ENCODE measurements at places on chromosomes 16 and 17. TPM values are rescaled to one million over a fixed set of nuclear protein-coding genes. Genes with fewer than 3 reads are reported as not detected.

The FOXN1 gene
- total RNA-seq = not detected

The NHERF2 gene
- 221 TPM for total RNA-seq

The LDHD gene
- 97.9 TPM for total RNA-seq

The OR4D1 gene
- not detected for total RNA-seq

The OR1A1 gene
- total RNA-seq = not detected

The CDH5 gene
- 47.1 TPM for total RNA-seq

The TBC1D3G gene
- total RNA-seq = not detected

DNA sequence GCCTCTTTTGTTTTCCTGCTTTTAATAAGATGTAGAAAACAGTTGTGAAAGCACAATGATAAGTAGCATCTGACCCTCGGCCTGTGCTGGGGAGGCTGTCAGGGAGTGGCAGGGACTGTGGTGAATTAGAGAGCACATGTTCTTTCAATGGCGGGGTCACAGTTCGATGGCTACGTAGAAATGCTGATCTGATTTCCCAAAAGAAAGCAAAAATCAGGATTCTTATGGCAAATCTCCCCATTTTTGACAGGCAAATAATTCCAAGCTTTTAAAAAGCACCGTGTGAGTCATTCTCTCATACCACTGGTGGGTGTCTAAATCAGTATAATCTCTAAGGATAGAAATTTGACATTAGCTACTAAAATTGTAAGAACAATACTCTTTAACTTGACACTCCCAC lies 4.2 kb upstream of the MAPK7 start:
- DNase-seq = no peak

- DNase-seq = no peak
These were observed 147.4 kb downstream of the TMEM132E start for GRCh38 chr17:34726536-34727384.

DNA sequence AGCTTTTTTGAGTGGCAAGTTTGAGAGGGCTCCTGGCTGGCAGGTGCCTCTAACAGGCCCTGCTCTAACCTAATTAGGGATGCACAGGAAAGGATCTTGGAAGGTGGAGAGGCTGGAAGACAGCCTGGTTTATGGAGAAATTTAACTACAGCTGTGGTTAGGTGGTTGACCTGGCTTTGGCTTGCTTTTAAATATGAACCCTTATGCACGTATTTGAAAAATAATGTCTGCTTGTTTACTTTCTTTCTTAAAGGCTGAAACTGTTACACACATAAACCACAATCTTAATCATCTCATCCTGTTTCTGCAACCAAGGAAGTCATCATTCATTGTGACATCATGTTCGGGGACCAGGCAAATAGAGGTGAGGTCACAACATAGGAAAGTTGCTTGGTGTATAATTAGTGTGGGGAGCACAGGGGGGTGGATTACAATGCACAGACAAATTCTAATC lies 23.1 kb upstream of the DHRS13 start:
- no peak for DNase-seq

GRCh38 chr17:71422968-71423367 lies 697.9 kb upstream of the SOX9 start:
- DNase-seq = no peak

DNA sequence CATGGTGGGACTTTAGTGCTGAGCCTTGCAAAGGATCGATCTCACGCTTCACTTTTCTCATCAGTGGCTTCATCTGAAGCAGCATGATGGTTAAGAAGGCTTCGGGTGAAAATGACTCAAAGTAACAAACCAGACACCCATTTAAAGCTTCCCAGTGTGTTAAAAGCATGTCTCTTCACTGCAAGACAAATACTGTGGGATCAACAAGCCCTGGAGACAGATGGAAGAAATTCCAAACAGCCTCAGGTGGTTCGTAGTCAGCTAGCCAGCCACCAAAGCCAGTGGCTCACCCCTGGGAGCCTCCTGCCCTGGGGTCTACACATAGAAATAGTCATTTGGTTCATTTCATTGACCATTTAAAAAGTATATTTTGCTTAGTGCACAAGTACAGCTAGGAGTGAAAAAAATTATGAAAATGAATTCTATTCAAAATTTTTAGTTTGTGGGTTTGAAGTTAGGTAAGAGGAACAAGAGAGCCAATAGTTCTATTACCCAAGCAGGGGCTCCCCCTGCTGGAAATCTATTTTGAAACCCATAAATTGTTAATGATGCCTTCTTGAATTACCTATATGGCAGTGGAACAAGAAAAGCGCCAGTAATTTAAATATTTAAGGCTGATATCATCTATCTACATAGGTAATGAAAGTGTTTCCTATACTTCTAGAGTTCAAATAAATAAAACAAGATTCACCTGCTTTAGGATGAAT lies 51.6 kb downstream of the PMP22 start:
- DNase-seq = no peak

GRCh38 chr16:57113042-57113453 lies 20.7 kb downstream of the CPNE2 start:
- no peak for DNase-seq

DNA sequence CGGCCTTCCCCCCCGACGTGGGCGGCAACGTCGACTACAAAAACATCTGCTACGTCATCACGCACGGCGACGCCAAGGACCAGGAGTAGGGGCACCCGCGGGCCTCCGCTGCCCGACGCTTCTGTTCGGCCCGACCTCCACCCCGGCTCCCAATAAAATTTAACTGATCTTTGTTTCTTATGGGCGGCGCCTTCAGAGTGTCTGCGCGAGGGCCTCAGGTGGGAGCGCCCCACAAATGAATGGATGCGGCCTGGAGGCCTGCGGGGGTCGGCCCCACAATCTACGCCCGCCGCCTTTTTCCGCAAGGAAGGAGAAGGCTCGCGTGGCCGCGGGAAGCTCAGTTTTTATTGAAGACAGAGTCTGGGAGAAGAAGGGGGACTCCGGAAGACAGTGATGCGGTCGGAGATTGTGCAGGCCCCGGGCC lies 3.2 kb downstream of the MYL11 start:
- DNase-seq = peak; percentile 95

DNA sequence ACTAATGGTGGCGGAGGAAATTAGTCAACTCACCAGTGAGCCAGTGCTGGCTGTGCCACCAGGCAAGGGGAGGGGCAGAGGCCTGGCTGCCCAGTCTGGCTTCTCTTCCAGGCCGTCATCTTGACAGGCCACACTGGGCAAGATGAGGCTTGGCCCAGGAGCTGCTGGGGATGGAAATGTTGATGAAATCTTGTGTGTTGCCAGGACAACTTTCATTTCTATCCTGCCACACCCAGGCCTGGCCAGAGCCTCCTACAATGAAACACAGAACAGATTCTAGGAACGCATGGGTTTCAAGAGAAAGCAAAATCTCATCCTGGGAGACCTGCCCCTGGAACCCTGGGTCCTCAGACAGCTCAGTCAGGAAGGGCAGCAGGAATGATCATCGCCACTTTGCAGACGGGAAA lies 9.3 kb downstream of the HEXIM2 start:
- peak; percentile 54 for DNase-seq

DNA sequence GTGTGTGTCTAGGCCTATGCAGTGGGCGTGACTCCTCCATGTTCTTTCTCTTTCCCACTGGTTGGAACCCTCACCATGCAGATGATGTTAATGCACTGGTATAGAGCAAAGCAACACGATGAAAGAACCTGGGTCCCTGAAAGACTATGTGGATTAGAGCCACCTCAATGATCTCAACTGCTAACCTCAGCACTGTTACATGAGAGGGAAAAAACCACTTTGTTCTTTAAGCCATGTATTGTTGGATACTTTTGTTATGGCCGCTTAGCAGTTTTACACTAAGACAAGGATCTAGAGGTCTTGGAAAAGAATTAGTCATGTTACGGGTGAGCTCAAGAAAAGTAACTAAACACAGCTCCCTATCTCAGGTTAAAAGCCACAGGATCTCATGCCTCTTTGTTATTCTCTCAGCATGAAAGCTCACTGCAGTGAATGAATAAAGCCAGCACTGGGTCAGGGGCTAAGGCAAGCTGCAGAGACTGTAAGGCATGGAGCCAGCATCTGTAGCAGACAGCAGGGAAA lies 56.6 kb upstream of the RBBP6 start:
- no peak for DNase-seq

DNA sequence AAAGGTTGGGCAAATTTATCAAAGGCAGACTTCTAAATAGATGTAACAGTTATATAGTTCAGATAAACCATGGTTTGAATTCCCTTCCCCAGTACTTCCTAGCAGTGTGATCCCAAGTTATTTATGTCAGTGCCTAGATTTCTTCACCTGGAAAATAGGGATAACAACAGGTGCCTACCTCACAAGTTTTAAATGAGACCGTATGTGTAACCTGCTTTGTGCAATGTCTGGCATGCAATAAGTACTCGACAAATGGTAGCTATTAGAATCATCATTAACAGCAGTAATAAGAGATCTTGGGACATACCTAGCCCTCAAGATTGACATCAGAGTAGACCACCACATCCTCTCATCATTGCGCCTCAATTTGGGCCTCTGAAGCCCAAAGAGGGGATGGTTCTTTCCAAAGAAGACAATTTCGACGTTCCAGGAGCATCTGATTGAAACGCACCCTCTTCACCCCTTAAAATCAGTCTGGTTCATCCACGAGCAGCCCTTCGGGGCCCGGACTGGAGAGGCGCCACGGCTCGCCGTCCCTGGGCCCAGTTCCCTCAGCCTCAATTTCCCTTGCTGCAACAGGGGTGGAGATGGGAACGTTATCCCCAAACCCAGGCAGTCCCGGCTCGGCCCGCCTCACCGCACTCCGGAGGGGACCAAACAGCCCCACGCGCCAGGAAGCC lies 541 bp downstream of the ACACA start:
- DNase-seq = no peak

DNA sequence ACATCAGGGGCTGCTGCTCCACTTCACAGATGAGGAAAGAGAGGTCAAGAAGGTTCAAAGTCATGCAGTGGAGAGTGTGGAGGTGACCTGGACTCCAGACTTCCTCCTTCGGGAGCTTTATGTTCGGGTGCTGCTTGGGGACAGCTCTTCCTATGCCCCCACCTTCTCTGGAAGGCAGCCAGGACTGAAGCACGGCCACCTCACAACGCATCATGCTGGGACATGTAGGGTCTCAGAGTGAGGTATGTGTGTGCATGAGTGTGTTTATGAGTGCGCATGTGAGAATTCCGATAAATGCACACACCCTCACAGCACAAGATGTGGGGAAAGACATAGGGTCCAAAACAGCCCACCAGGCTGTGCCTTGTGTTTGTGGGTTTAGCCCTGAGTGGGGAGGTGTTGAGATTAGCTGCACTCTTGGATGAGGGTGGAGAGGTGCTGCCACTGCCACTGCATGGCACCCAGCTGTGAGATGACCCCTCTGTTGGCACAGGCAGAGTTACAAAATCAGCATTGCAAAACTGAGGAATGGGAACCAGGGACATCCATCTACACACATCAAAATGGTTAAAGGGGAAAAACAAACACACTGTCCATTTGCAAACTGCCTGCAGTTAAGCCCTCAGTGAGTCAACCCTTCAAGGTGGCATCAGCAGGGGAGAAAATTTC lies 367.4 kb downstream of the SEC14L1 start:
- no peak for DNase-seq

DNA sequence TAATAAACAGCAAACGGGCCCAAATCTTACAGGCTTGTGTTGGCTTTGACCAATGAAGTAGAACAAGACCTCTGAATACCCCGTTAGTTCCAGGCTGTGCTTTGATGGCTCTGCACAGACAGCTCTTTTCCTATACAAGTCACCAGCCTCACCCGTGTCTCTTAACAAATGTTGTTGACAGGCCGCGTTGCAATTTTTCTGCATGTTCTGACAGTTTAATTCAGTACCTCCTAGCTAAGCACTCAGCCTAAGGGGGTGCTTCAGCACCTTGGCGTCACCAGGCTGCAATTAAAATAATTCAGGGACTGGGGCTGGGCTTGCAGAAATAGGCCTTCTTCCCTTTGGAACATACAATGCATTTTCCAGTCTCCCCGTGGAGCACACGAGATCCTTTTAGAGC lies 500.1 kb downstream of the MAF start:
- no peak for DNase-seq

DNA sequence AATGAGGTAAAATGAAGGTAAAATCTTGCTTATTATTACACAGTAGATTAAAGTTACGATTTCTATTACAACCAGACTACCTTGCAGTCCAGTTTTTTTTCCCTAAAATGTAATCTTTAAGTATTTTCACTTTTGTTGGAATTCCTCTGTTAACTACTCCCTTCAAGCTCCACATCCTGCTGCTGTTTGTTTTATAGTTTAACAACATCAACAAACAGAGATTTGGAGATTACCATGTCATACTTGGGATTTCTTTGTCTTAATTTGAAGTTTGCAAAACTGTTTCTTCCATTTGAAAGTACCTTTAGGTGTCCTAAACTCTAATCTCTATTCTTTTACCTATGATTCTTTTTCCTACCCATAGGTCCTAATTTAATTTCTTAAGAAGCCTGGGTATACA lies 83.3 kb downstream of the ABHD15 start:
- no peak for DNase-seq

DNA sequence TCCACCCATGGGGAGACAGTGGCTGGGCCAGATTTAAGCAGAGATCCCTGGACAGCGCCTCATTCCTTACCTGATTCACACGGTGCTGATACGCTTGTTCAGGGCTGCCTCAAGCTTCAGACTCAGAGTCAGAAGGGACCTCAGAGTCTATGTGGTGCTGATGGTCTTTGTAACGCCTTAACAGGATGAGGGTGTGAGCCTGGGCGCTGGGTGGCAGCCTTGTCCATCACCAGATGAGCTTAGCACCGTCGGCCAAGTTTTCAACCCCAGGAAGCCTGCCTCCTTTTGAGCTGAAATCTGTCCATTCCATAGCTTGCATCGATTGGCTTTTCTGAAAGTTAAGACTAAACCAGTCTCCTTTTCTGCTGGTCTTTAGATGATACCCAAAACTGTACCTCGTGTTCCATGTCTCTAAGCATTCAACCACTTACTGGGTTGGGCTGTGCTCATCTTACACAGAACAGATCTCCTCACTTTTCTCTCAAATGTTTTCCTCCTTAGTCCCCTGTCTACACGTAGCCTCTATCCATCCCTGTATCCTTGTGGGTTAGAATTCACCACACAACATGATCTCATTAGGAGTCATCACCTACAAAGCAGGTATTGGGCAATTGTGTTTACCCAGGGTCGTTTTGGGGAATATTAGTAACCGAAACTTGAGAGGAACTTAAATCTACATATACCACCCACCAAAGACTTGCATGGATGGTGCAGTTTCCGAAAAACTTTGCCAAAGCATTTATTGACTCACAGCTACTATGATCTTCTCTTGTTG lies 573.4 kb downstream of the CDH13 start:
- no peak for DNase-seq

- DNase-seq = no peak
These were observed at the start of gene PABPN1L for GRCh38 chr16:88866151-88866920. Gene PABPN1L (minus strand): TSS chr16:88866660. CDS start chr16:88866606, 54 bp downstream.

- DNase-seq = no peak
These were observed 124.5 kb upstream of the CIBAR2 start for GRCh38 chr16:85236818-85237150.

DNA sequence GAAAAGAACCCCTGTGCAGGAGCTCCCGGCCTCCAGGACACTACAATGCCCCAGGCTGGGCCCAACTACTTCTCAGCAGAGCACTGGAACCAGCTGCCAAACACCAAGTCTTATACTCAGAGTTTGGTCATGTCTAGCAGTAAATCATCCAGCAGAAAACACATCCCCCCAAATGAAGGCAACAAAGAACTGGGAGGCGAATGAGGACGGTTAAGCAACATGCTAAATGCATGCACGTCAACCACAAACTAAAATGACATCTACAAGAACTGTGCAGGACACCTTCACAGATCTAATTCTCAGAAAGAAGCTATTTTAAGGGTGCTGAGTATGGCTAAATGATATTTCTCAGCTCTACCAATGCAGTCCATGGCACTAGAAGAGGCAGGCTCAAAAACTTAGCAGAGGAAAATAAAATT lies 7.6 kb upstream of the IRX5 start:
- DNase-seq = no peak
